Stimulated activated CD4-positive, alpha-beta T cell treated with anti-CD3 and anti-CD28 coated beads, Interleukin-12 subunit alpha, Interleukin-12 subunit beta, amount 100 ng/mL, for 24 hours (primary cell): ENCODE measurements at places on chromosomes 16 and 17.

- no peak for DNase-seq
Observed at GRCh38 chr16:22217890-22218730, 12.0 kb downstream of the EEF2K start.

GRCh38 chr16:50434872-50435478 lies 66.2 kb upstream of the BRD7 start:
- DNase-seq: no peak

GRCh38 chr16:75250809-75251279 lies 580 bp downstream of the BCAR1 start:
- DNase-seq: no peak

DNA sequence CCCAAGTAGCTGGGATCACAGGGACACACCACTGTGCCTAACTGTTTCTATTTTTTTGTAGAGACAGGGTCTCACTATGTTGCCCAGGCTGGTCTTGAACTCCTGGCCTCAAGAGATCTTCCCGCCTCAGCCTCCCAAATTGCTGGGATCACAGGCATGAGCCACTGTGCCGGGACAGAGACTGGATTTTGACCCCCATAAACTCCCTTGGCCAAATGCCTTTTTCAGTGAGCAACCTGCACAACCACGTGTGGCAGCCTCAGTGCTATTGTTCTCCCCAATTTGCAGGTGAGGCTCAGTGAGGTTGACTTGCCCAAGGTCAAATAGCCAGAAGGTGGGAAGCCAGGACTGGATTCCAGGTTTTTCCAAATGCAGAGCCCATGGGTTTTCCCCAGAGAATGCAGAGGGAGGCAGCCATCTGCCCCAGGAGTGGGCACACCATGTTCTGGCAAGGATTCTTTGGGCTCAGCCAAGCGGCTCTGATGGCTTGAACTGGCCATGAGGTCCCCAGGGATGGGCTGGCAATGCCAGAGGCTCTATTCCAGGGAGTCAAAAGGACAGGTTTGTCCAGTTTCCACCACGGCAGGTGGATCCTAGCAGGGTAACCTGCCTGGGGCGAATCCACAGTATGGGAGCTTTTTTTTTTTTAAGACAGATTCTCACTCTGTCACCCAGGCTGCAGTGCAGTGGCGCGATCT lies 1.8 kb downstream of the IL27 start:
- no peak for DNase-seq

DNA sequence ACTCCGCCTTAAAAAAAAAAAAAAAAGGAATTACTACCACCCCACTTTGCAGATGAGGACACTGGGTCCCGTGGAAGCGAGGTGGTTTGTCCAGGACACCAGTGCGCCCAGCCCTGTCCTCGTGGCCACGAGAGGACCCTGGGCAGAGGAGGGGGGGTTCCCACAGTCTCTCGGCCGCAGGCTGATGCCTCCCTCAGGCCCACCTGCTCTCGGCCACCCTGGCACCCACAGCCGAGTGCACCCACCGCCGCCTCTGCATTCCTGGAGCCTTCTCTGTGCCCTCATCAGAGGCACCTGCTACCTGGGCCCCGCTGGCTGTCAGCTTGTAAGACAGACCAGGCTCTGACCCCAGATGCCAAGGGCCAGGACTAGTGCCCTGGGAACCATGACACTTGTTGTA lies 28.1 kb upstream of the PVALEF start:
- no peak for DNase-seq

DNA sequence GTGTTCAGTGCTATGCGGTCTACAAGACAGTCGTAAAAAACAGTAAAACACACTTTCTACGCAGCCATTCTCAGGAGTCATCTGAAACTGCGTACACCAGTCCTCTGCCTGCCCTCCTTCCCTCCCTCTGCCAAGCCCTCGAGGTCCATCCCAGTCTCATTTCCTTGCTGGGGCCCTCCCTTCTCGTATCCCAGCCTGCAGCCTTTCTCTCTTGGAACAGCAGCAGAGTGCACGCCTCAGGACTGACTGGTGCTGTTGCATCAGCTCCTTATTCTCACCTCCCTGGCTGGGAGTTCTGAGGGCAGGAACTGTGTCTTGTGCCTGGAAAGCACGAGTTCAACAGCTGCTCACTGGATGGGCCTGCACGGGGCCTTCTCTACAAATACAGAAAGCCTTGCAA lies 12.5 kb downstream of the FAHD1 start:
- DNase-seq: no peak

GRCh38 chr16:84914273-84914672 lies 94.5 kb downstream of the CRISPLD2 start:
- no peak for DNase-seq
